HEK293T (cell line): ENCODE measurements at places on chromosomes 7 and 10.

- DNase-seq: no peak
These were observed 33.9 kb downstream of the PTER start for GRCh38 chr10:16470747-16471146.

DNA sequence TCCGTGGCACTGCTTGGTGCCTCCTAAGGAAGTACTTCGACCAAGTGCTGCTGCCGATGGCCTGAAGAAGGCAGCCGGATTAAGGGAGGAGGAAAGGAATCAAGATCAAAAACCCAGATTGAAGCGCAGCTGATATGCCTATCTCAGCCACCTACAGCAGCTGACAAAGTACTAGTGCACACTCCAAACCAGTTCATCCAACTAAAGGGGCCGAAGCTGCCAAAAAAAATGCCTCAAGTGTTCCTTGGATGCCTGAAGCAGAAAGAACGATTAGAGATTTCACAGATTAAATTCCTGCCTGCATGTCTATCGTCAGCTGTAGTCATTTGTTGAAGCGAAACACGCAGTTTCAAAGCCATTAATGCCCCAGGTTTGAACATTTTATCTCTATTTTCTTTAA is 65.7 kb downstream of the TNRC18 start:
- no peak for DNase-seq

- no peak for DNase-seq
These were observed 23.6 kb upstream of the PWWP2B start for GRCh38 chr10:132373241-132373955.

- DNase-seq: no peak
These were observed 107.8 kb upstream of the PHYHIPL start for GRCh38 chr10:59068581-59069191.

DNA sequence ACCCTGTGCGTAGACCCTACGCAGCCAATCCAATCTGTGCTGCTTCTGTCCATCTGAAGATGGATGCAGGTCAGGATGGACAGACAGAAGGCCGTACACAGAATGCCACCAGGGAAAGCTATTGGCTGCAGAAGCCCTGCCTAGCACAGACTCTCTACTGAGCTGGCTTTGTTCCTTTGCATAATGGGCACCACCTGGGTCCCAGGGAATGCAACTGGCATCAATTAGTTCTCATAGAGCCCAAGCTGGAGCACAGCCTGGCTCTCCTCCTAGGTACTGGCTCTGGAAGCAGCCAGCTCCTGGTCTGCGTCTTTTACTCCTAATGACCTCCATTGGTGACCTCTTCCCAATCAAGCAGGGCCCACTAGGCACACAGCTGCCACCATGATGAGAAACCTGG is 26.8 kb upstream of the CACUL1 start:
- DNase-seq: no peak

GRCh38 chr7:55488804-55489340 is 83.4 kb downstream of the VOPP1 start:
- DNase-seq: no peak

GRCh38 chr10:100824886-100825285 is 79.5 kb downstream of the PAX2 start:
- DNase-seq: no peak

GRCh38 chr7:28018856-28019465 is 161.6 kb downstream of the JAZF1 start:
- no peak for DNase-seq

- no peak for DNase-seq
These were observed 153.1 kb downstream of the GALNT11 start for GRCh38 chr7:152178405-152179058.

DNA sequence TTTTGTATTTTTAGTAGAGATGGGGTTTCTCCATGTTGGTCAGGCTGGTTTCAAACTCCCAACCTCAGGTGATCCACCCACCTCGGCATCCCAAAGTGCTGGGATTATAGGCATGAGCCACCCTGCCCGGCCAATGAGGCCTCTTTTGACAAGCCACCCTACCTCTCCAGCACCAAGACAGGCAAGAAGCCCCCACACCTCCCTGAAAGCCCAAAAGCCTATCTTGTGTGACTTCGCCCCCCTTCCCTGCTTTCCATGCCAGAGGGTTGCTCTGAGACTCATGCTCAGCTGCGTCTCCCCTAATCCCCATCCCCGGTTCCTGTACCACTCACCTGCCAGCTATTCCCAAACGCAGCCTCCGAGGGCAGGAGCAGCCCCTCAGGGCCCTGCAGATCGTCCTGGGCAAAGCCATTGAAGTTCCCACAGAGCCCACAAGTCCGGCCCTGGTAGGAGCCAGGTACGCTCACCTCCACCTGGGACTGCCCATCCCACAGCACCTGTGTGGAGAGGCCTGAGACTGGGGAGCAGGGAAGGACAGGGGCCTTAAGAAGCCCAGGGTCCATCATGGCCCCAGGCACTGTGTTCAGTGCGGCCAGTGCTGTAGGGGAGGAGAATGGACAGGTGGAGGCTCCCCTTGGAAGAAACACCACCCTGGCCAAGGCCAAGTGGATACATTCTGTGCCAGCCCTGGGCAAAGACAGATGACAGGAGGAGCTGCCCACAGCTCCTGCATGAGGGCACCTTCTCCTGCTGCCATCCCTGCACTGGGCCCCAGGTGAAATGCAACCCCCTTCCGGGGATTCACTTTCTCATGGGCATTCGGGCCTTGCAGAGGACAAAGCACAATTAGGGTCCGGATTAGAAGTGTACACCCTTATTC is 15.8 kb downstream of the ATP6V1F start:
- DNase-seq: no peak
